Motor neuron (in vitro differentiated cells): ENCODE measurements at places on chromosomes 7 and 10. TPM values are rescaled to one million over a fixed set of nuclear protein-coding genes. Genes with fewer than 3 reads are reported as not detected.

GRCh38 chr7:154640917-154641316 is 362.0 kb downstream of the PAXIP1 start:
- ATAC-seq = no peak

DNA sequence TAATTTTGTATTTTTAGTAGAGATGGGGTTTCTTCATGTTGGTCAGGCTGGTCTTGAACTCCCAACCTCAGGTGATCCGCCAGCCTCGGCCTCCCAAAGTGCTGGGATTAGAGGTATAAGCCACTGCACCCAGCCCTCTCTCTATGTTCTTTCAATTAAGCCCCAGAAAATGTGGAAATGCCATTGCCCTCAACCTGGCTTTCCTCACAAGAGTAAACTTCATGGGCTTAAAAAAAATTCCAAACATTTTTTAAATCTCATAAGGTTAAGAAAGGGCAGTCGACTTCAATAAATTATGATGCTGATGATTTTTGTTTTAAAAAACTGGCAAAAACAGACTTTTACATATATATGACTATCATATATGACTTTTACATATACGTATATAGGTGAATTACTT is 107.6 kb downstream of the TES start:
- ATAC-seq = no peak

GRCh38 chr10:124345521-124345920 is 73.2 kb downstream of the OAT start:
- ATAC-seq = no peak

GRCh38 chr10:21980691-21981090 is 22.8 kb downstream of the DNAJC1 start:
- no peak for ATAC-seq

- no peak for ATAC-seq
Observed at GRCh38 chr7:146117576-146117975, 975 bp downstream of the CNTNAP2 start.

DNA sequence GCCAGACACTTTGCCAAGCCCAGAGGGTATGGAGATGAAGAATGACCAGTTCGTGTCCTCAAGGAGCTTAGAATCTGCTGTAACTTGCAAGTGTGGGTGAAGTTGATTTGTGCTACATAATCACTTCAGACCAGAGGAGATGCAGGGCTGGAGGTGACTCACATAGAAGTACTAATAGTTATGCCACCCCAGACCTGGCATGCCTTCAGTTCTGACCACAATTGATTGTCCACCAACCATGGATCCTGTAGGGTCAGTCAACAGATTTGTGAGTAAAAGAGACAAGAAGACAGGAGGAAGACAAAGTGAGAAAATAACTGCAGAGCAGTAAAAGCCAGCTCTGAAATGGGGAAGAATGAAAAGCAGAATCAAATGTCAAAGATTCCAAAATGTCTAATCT is 51.2 kb upstream of the BMPER start:
- ATAC-seq = no peak

- no peak for ATAC-seq
Observed at GRCh38 chr10:47140761-47141348, 159.1 kb upstream of the GDF10 start.

GRCh38 chr10:127195041-127195506 is 1.3 kb downstream of the INSYN2A start:
- ATAC-seq = no peak

DNA sequence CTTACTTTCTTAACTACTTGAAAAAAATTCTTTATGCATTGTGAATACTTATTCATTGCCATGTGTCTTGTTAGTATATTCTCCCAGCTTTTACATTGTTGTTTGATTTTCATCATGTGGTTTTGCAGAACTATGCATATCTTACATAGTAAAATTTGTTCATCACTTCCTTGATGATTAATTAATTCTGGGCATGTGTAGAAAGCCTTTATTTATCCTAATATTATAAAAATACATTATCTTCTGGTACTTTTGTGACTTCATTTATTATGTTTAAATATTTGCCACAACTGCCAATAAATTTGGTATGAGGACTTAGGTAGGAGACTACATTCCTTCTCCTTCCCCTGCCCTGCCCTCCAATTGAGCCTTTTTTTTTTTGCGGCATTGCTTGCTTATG is 166.0 kb upstream of the ZNF32 start:
- no peak for ATAC-seq

DNA sequence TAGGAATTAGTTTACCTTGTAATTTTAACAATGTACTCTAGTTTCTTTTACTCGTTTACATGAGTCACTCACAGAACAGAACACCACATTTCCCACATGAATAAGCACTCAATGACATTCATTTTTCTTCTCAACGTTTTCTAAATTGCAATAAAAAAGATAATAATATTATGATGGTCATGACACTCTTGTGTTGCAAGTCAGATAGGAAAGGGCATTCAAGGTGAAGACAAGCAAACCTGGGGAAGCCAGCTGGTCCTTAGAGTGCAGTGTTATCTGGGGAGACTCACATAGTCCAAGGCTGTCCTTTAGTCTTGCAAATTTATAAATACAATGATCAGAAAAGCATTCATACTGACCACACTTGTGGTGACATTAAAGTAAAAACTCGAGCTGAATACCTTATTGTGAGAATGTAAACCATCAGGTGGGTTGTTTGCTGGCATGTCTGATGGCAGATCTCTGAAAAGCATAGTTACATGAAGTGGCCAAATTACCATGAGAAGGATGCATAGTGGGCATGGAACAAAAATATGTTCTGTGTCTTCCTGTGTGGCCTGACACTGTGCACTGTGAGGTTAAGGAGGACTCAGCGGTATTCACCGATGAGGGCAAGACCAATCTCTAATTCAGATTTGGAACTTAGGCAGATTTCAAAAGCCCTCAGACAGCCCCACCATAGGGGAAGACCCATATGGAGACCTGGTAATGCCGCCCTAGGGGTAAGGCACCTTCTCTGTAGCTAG is 158.9 kb upstream of the ASAH2 start:
- ATAC-seq = no peak

GRCh38 chr10:80477813-80478212 is 23.7 kb downstream of the TSPAN14 start:
- ATAC-seq = peak; percentile 97

Gene SPAM1
- 0.13 TPM in 1 of 2 replicates, not detected in the other for total RNA-seq

Gene KNDC1
- total RNA-seq = 5.2 and 7.9 TPM in 2 replicates

Gene ADCY1
- total RNA-seq = 17.6 and 26.4 TPM in 2 replicates

Gene CADPS2
- 3.0 TPM in 2 replicates for total RNA-seq

Gene FAM180A
- total RNA-seq = 10.8 and 11.3 TPM in 2 replicates

Gene R3HCC1L
- 20.4 and 22.3 TPM in 2 replicates for total RNA-seq
